ENCODE measurements at places on chromosomes 1 and 21. TPM values are rescaled to one million over a fixed set of nuclear protein-coding genes. Genes with fewer than 3 reads are reported as not detected.

Gene ARHGAP29
- 66.5 TPM for total RNA-seq

Gene MAN1C1
- 19.7 TPM for total RNA-seq

Gene C1orf50
- total RNA-seq = 6.1 TPM

Gene TDRD5
- 0.17 TPM for total RNA-seq

Gene NTNG1
- 12.6 TPM for total RNA-seq

Gene FLG2
- total RNA-seq = not detected

- DNase-seq = no peak
- H3K4me1 ChIP-seq = peaks cover 5% of the 10 kb centered on the region
- no peaks in the 10 kb centered on the region for H3K27me3 ChIP-seq
Measured at GRCh38 chr1:59007820-59008598, 224.2 kb upstream of the JUN start.

Gene CRB1
- total RNA-seq = 0.46 TPM

GRCh38 chr1:96465441-96465840, 256.1 kb upstream of the PTBP2 start:
- H3K27ac ChIP-seq = no peak overlapping the region
- H3K4me1 ChIP-seq = no peaks in the 10 kb centered on the region
- H3K36me3 ChIP-seq = no peaks in the 10 kb centered on the region
- DNase-seq = no peak
- no peaks in the 10 kb centered on the region for H3K27me3 ChIP-seq

Gene CD48
- total RNA-seq = 21.5 TPM

GRCh38 chr1:66266756-66267155, 267.2 kb upstream of the SGIP1 start:
- no peak overlapping the region for H3K4me3 ChIP-seq
- no peaks in the 10 kb centered on the region for H3K36me3 ChIP-seq
- H3K27ac ChIP-seq = no peak overlapping the region
- no peak for DNase-seq

DNA sequence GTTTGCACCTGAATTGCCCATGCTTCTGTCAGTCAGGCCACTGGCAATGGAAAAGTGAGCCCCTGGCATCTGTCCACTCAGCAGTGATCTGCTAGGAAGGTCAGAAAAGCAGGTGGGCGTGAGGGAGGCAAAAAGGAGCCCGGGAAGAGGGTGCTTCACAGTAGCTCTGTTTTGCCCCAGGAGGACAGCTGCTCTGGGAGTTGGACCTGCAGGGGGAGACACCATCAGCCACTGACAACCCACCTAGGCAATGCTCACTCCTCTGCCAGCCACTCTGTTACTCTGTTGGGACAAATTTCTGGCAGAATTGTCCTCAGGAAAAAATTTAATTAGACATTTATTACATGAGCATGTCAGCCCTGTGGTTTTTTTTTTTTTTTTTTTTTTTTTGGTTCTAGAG, 146.4 kb downstream of the LRIG2 start:
- no peaks in the 10 kb centered on the region for H3K36me3 ChIP-seq
- no peak overlapping the region for H3K4me3 ChIP-seq
- DNase-seq = no peak
- H3K27me3 ChIP-seq = no peaks in the 10 kb centered on the region
- no peak overlapping the region for H3K27ac ChIP-seq

GRCh38 chr1:74010206-74010605, 187.8 kb downstream of the LRRIQ3 start:
- no peak for DNase-seq
- no peaks in the 10 kb centered on the region for H3K4me1 ChIP-seq
- H3K27me3 ChIP-seq = no peaks in the 10 kb centered on the region
- H3K36me3 ChIP-seq = no peaks in the 10 kb centered on the region
- no peak overlapping the region for H3K4me3 ChIP-seq
- no peak overlapping the region for H3K27ac ChIP-seq

Gene IFI44
- 63.2 TPM for total RNA-seq

DNA sequence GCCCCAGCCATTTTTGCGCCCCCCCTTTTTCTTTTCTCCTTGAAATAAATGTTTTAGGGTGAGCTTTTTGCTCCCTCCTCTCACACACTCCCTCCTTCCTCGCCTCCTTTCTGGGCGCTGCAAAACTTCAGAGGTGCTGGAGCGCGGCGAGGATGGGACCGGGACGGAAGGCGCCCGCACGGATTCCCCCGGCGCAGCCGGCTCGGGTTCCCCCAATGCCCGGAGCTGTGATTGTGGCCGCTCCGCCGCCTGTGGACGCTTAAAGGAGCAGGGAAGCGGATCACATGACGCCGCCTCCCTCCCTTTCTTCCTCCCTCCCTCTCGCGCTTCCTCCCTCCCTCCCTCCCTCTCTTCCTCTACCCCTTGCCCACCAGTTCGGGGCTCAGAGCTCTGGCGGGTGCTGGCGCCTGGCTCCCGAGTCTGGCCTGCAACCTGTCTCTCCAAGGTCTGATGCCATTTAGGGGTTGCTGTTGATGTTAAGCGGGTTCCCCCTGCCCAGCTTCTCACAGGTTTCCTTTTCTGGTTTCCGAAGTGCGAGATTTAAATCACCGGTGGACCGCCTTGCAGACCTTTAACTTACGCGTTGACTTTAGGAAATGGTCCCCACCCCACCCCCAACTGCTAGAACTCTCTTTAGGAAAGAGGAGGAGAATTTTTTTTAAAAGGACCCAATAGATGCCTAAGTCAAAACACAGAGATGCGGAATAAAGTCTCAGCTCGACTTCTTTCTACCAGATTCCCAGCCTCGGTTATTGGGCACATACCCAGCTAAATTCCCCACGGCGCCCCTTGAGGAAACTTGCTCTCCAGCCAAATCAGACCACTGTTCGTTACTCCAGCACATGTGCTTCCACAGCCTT, at the start of gene WLS:
WLS (minus strand) TSS at position 235 of the 860 bp plus-strand sequence; CDS start at position 11, 224 bp downstream.
- H3K27me3 ChIP-seq = no peaks in the 10 kb centered on the region
- DNase-seq = peak; percentile 89
- H3K4me3 ChIP-seq = peak within 1 kb of the TSS; percentile 77
- H3K27ac ChIP-seq = peak within 1 kb of the TSS; percentile 77
- no peaks in the 10 kb centered on the region for H3K4me1 ChIP-seq
- no peaks in the 10 kb centered on the region for H3K36me3 ChIP-seq

GRCh38 chr1:33055210-33056008, 18.7 kb upstream of the AK2 start:
- H3K36me3 ChIP-seq = no peaks in the 10 kb centered on the region
- peak; percentile 75 for DNase-seq
- H3K27me3 ChIP-seq = no peaks in the 10 kb centered on the region

Gene ATP1A4
- 0.96 TPM for total RNA-seq
